ENCODE measurements at places on chromosomes 2 and 18. TPM values are rescaled to one million over a fixed set of nuclear protein-coding genes. Genes with fewer than 3 reads are reported as not detected.

ANKRD36C gene
- 52.7 TPM for total RNA-seq

POTEC gene
- not detected for total RNA-seq

DNA sequence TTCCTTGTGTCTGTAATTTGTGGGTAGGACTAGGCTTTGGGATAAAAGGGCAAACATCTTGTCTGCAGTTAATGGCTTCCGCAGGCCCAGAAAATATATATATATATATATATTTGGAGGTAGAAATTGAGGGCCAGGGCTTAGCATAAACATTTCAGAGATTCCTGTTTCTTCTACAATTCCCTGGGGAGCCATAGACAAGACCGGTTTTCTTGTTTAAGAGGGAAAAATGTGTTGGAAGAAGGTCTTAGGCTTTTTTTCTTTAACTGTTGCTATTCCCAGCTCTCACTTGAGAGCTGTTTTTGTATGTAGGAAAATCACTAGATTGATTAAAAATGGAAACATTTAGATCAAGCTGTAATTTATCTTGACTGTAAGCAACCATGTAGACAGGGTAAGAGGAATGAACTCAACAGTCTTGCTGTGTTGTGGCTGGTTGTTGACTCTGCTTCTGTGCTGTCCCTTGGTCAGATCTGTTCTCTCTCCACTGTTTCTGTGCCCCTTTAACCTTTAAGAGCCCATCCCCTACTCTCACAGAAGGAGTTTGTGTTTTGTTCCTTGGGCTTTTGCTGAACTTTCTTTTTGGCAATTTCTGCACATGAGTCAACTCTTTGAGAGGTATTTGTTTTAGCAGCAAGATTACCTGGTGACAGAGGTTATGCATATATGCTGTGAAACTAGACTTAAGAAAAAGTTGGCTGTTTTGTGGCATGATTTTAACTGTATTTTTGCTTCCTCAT, 58.3 kb downstream of the EFEMP1 start:
- peaks cover 4% of the 10 kb centered on the region for H3K36me3 ChIP-seq
- peak overlapping the region; percentile 95 for H3K27ac ChIP-seq
- H3K27me3 ChIP-seq, result no peaks in the 10 kb centered on the region
- H3K4me1 ChIP-seq, result peaks cover 9% of the 10 kb centered on the region
- H3K4me3 ChIP-seq, result no peak overlapping the region

DNA sequence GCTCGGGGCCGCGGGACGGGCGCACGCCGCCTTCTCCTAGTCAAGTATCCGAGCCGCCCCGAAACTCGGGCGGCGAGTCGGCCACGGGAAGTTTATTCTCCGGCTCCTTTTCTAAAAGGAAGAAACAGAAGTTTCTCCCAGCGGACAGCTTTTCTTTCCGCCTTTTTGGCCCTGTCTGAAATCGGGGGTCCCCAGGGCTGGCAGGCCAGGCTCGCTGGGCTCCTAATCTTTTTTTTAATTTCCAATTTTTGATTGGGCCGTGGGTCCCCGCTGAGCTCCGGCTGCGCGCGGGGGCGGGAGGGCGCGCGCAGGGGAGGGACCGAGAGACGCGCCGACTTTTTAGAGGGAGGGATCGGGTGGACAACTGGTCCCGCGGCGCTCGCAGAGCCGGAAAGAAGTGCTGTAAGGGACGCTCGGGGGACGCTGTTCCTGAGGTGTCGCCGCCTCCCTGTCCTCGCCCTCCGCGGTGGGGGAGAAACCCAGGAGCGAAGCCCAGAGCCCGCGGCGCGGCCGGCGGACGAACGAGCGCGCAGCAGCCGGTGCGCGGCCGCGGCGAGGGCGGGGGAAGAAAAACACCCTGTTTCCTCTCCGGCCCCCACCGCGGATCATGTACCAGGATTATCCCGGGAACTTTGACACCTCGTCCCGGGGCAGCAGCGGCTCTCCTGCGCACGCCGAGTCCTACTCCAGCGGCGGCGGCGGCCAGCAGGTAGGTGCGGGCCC, 617 bp downstream of the FOSL2 start:
- peak; percentile 91 for DNase-seq
- H3K4me1 ChIP-seq, result no peaks in the 10 kb centered on the region
- H3K36me3 ChIP-seq, result no peaks in the 10 kb centered on the region
- peak overlapping the region; percentile 98 for H3K27ac ChIP-seq

DNA sequence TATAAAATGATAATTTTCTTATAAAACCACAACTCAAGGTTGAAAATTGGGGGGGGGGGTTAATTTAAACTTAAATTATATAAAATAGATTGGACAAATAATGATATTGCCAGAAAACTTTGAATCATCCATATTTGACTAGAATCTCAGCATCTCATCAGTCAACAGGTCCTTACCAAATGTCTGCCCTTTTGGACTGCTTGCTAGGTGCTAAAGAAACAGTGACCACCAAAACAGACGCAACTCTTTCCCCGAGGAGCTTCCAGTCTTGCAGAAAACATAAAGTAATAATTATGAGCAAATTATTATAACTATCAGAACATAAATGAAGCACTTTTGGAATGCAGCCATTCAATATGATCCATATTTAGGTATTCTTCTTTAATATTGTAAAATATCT, 8.6 kb upstream of the COL3A1 start:
- no peaks in the 10 kb centered on the region for H3K27me3 ChIP-seq
- H3K4me3 ChIP-seq, result no peak overlapping the region
- H3K36me3 ChIP-seq, result no peaks in the 10 kb centered on the region
- H3K4me1 ChIP-seq, result no peaks in the 10 kb centered on the region
- no peak overlapping the region for H3K27ac ChIP-seq
- DNase-seq, result no peak

- no peaks in the 10 kb centered on the region for H3K4me1 ChIP-seq
- H3K4me3 ChIP-seq, result no peak overlapping the region
- no peaks in the 10 kb centered on the region for H3K27me3 ChIP-seq
- DNase-seq, result no peak
- H3K36me3 ChIP-seq, result no peaks in the 10 kb centered on the region
Measured at GRCh38 chr2:176821350-176821749, 391.2 kb upstream of the HNRNPA3 start.

GRCh38 chr2:220744861-220745260, 827.2 kb downstream of the EPHA4 start:
- no peaks in the 10 kb centered on the region for H3K27me3 ChIP-seq
- H3K36me3 ChIP-seq, result no peaks in the 10 kb centered on the region

All from aorta (tissue), 5 donors.